ENCODE measurements at places on chromosomes 11 and 22.

DNA sequence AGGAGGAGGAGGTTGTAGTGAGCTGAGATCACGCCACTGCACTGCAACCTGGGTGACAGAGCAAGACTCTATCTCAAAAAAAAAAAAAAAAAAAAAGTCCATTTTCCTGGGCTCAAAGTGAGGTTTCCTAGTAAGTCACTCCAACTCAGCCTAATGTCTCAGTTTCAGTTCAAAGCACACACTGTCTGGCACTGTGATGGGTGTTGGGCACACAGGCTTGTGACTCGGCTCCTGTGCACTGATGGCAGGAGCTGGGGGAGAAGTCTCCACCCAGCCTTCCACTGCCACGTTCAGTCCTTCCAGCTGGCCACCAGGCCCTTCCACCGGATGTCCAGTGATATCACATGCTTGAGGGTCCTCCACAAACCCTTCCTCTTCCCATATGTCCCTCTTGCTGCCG, 186.0 kb downstream of the CEP164 start:
- DNase-seq: no peak

DNA sequence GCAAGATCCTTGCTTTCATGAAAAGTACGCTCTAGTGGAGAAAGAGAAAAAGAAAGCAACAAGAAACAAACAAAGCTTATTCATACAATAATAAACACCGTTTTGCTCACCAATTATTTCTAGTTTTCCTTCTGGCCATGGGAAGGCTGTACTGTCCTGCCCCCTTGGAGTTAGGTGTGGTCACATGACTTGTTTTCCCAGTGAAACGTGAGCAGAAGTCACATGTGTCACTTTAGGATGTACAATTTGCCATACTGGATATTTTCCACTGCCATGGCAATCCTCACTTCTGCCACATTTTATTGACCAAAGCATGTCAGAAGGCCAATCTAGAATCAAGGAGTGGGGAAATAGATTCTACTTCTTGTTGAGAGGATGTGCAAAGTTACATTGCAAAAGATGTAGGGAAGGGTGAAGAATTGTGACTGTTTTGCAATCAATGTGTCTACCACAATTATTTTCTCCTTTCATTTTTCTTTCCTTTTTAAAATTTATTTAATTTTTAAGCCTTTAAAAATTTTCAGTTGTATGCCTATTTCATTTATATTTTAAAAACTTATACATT, 24.3 kb upstream of the TRAF6 start:
- DNase-seq: no peak

- no peak for DNase-seq
These were observed 4.9 kb upstream of the SCN3B start for GRCh38 chr11:123659311-123659710.

GRCh38 chr11:125496529-125496857, 428 bp upstream of the FEZ1 start:
- DNase-seq: no peak

- no peak for DNase-seq
These were observed 35.0 kb downstream of the LDLRAD3 start for GRCh38 chr11:35978891-35979290.

- no peak for DNase-seq
These were observed 606.1 kb upstream of the CADM1 start for GRCh38 chr11:116110356-116110755.

GRCh38 chr11:128518493-128519207, 68.7 kb downstream of the ETS1 start:
- DNase-seq: no peak

GRCh38 chr11:10456519-10456918, 1.5 kb downstream of the AMPD3 start:
- DNase-seq: no peak

DNA sequence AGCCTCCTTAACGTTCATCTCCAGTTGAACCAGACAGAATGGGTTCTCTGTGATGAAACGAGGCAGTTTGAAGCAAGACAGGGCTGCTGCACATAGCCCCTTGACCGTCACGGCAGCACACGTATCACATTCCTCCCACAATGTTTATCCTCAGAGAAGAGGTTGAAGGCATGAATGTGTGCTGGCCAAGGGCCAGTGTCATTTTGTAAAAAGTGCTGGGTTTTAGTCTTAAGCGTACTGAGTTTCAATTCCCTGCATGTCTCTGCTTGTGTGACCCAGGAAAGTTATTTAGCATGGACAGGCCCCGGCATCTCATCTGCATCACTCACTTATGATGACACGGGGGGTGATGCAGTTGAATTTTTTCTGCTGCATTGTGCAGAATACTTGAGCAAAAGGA, 31.6 kb downstream of the TTC12 start:
- DNase-seq: no peak

DNA sequence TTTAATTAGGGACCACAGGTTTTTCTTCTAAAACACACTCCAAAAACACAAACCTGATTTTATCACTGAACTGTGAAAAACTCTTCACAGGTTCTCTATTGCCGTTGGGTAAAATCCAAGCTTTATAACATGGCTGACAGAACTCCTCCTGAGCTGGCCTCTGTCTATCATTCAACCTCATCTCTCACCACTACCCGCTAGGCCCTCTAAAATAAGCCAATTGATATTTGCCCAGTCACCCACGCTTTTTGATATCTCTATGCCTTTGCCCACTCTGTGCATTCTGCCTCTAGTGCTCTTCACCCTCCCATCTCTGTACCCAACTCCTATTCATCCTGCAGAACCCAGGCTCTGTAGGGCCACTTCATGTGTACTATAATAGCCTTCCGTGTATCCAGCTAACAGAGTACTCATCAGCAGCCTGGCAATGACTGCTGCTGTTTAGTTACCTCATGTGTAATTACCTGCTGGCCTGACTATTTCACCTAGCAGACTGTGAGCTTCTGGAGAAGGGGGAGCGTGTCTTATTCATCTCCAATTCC, 1.1 kb upstream of the CNGA4 start:
- no peak for DNase-seq

DNA sequence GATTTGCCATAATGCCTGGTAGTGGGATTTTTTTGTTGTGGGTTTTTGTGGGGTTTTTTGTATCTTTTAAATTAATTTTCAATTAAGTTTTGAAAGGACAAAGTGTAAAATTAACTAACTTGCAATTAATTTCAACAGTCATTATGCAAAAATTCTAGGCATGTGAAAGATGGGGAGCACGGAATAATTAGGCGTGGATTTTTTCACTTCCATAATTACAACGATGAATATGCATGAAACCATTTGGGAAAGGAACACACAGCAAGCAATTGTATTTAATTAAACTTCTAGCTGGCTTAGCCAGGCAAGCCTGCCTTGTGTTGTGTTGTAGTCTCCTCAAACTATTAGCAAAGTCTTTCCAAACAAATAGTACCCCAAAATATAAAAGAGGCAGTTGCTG, 87.8 kb downstream of the COMMD9 start:
- no peak for DNase-seq

GRCh38 chr11:107505647-107506225, 48.1 kb upstream of the CWF19L2 start:
- DNase-seq: no peak

- no peak for DNase-seq
These were observed 37.6 kb upstream of the SLC5A1 start for GRCh38 chr22:32005453-32005852.

DNA sequence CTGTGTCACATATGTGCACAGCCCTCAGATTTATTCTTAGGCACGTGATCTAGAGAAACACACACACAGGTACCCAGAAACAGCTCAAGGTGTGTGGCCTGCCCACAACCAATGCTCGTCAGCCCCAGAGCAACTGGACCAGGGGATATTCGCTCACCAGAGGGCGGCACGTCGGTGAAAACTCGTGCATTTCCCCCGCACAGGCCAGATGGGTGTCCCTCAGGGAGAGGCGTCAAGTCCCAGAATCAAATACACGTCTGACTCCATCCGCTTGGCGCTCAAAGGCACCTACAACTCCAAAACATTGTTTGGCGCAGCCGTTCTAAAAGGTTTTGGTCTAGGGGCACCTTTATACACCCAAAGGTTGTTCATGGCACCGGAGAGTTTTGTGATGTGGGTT, 429.0 kb downstream of the BRD1 start:
- no peak for DNase-seq

GRCh38 chr22:19957445-19957844, 15.8 kb upstream of the TXNRD2 start:
- no peak for DNase-seq

GRCh38 chr11:119369132-119369925, 12.2 kb downstream of the USP2 start:
- DNase-seq: no peak

Measured in GOT3 (cell line).